NT2/D1 (cell line): ENCODE measurements at places on chromosomes 11 and 22.

- DNase-seq, result peak; percentile 57
These were observed 19.2 kb upstream of the TALDO1 start for GRCh38 chr11:727859-728748.

DNA sequence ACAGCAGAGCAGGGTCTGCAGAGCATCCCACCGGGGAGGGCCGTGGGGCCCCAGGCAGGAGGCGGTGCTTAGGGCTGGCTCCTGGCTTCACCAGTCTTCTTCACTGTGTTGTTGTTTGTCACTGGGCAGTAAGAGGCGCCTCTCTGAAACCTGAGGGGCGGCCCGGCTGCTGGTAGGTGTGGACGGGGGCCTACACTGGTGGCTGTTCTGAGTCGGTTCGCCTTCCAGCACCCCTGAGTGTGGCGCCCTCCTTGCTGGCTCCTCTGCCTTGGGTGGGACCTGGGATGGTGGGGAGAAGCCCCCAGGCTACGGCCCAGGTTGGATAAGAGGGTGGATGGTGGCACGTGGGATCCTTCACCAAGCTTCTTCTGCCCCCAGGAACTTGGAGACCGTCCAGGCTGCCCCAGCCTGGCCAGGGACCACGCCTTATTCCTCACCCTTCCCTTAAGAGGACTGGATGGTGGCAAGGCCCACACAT, 10.4 kb upstream of the GRAMD4 start:
- no peak for DNase-seq

DNA sequence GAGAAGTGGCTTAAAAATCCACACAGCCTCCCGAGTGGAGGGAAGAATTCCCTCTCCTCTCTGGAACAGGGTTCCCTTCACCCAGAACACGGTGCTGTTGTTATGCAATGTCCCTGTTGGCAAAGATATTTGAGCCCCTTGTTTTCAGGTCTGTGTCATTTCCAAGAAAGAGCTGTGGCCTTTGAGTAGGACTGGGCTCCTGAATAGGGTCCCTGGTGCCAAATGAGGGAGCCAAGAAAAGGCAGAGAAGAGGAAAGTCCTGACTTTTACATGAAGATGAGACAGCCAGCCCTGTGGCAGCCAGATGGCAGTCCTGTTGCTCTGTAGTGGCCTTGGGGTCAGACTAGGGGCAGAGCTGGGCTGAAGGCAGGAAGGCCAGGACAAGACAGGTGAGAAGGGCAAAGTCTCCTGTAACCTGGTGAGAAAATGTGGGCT, 51.2 kb upstream of the ELF5 start:
- no peak for DNase-seq

DNA sequence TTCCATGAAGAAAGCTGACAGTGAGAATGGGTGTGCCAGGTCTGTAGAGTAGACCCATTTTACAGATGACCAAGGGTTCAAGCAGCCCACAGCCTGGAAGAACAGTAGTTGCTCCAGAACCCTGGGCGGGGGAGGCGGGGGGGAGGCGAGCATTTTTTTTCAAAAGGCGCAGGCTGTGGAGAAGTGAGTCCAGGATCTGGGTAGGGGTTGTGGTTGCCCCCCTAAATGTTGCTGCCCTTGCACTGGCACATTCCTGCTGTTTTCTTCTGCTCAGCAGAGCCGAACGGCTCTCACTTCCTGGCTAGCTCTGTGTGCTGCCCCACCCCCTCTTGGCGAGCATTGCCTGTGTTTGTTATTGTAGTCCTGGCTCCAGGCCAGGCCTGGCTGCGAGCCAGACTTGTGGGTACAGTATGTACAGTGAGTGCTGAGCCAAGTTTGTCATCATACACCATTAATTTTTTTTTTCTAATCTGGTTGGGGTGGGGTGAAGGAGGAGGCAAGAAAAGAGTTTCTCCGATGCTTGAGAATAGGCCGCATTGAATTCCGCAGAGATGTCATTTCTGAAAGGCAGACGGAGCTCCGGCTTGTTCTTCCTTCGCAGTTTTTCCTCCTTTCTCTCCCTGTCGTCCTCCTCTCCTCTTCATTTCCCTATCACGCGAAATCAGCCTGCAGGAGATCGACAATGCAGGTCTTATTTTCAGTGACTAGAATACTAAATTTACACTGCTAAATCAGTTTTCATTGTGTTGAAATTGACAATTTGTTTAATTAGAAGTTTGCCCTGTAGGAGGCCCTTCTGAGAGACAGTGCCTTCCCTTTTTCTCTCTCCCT, 100.5 kb downstream of the ZBTB16 start:
- DNase-seq, result peak; percentile 33

GRCh38 chr11:13661074-13661623, 7.3 kb upstream of the FAR1 start:
- no peak for DNase-seq

- no peak for DNase-seq
These were observed 118.9 kb downstream of the MSANTD4 start for GRCh38 chr11:105903113-105903512.
